ENCODE measurements at places on chromosomes 3 and 15.

DNA sequence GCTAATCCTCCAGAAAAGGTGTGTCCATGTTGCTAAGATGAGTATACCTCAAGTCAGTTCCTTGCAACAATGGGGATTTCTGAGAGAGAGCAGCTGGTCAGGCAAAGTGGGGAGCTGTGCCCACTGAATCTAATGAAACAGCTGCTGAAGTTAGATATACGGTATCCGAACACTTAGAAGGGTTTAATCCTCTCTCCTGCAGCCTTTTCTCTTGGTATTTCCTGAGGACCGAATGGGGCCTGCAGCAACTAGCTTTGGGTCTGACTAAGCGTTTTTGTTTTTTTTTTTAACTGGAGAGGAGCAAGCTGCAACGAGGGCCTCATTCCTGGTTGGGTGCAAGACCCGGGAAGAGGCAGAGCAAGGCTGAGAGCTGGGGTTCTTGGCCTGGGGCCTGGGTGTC lies 37.6 kb upstream of the BNC1 start:
- no peak for DNase-seq

DNA sequence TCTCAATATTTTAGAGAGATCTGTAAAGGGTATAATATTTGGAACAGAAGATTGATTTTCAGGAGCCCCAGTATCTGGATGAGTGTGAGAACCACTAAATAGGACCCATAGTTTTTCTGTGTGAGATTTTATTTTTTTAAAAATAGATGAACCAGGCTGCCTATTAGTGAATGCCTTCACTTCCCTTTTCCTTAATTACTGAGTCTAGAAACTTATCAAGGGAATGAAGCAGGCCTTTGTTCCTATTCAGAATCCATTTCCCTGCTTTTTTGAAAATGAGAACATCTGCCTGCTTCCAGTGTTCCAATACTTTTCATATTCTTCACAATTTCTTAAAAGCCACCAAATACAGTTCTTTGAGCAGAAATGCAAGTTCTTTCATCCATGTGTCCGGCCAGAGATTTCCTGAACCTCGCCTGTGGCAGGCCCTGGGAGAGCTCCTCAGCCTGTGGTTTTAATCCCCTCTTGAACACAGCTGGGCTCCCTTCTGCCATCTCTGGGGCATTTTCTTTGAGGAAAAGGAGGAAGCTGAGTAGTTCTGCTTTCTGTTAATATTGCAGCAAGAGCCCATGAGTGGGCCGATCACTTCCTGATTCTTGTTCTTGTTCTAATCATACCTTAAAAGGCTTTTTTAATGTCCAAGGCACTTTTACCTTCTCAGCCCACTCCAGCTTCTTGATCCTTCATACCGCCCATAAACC lies 4.7 kb downstream of the EHD4 start:
- DNase-seq, result no peak

- DNase-seq, result no peak
Observed at GRCh38 chr3:153927107-153927506, 194.1 kb upstream of the ARHGEF26 start.

DNA sequence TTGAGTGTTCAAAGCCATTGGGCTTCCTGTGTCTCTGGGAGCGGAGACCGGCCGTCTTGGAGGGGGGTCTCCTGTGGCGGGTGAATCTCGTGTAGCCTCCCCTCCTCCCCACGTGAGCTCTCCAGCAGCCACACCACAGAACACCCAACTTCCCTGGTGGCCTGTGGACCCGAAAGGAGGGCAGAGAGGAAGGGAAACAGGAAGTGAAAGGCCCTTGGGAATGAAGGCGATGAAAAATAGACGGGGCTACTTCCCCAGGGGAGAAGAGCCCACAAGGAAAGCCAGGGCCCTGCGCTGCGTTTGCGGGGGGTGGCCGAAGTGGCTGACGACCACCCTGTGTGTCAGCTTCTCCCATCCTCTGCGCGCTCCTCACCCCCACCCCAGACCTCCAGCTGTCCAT lies 5.4 kb downstream of the ANKRD63 start:
- DNase-seq, result no peak

DNA sequence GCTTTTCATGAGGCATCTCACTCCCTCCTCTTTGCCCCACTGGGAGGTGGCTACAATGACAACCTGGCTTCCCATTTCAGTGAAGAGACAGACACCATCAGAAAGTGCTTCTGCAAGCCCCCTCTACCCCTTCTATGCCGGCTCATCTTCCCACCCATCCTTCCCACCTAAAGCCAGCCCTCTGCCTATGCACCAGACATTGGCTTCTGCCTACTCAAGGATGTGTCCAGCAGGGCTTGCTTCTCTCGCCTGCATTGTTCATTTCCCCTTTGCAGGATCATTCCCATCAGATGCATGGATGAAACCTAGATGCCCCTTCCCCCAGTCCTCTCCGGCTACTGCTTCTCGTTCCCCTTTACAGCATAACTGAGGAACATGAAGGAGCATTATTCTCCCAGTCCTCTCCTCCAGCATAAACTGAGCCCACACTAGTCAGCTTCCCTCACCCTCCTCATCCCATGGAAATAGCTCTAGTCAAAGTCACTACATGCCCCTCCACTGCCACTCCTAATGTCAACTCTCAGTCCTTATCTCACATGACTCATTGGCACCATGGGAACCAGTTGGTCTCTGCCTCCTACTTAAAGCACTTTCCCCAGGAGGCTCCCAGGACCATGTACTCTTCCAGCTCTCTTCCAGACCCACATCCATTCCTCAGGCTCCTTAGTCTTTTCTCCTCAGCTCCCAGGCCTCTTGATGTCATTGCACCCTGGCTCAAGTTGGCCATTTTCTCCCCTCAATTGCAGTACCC lies 47.9 kb downstream of the TM2D3 start:
- DNase-seq, result no peak

DNA sequence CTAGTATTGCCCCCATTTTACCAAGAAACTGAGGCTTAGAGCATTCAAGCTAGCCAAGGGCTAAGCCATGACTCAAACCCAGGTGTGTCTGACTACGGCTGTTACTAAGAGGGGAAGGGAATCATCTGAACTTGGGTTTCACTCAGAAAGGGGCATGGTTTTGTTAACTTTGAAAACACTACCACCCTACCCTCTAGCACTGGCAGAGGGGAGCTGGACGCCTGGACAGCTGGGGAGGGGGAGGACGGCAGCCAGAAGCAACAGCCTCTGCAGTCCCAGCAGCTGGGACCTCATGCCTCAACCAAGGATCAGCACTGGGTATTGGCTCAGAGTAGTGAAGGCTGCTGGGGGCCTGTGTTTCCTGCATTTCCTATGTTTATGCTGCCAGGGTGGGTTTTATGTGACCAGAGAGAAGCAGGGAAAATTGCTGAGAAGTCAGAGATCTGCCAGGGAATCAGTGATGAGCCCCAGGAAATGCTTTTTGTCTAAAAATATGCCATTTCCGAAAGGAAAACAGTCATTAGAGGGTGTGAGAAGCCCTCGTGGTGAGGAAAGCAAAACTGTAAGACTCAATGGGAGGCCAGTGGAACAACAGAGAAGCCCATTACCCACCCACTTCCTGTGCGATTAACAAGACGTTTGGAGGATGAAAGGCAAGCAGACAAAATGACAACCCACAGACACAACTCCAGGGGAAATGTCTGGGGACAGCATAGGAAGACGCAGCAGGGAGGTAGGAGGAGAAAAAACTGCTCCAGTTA lies 41.2 kb downstream of the LIPC start:
- no peak for DNase-seq

GRCh38 chr3:179324270-179324754 lies 1.5 kb downstream of the ZNF639 start:
- no peak for DNase-seq

GRCh38 chr15:29533647-29534046 lies 264.0 kb upstream of the NSMCE3 start:
- DNase-seq, result no peak

- no peak for DNase-seq
Observed at GRCh38 chr15:77854980-77855379, 222.3 kb upstream of the LINGO1 start.

- DNase-seq, result no peak
Observed at GRCh38 chr15:55402707-55403106, 5.5 kb downstream of the CCPG1 start.

DNA sequence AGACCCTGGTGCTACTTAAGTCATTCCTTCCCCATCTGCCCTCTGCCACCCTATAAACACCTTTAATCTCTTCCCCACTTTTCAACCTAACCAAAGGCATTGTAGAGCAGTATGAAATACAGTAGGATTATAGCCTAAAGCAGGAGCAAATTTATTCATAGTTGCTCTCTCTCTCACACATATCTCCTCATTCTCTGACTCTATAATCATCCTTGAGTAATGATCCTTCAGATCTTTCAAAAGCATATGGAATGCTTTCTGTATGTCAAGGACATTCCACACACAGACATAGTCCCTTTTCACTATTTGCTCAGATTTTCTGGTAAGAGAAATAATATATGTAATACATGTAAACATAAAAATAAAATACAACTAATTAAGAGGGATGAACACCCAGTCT lies 54.1 kb downstream of the TRPC1 start:
- DNase-seq, result no peak

GRCh38 chr15:71792521-71792920 lies 17.8 kb upstream of the NR2E3 start:
- no peak for DNase-seq

DNA sequence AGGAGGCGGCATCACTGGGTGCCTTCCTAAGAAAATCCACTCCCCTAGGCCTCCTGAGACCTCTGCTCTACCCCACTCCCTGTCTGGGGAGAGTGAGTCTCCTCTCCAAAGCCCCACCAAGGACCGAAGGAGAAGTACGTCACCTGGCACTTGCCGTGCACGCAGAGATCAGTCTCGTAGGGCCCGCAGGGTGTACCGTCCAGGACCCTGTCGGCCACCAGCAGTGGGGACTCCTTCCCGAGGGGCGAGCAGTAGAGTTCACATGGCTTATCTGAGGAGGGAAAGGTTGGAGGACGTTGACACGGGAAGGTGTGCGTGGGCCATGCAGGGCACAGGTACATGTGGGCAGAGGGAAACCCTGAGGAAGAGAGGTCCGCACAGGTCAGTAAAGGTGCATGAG lies 232.9 kb downstream of the ADAMTS17 start:
- no peak for DNase-seq

DNA sequence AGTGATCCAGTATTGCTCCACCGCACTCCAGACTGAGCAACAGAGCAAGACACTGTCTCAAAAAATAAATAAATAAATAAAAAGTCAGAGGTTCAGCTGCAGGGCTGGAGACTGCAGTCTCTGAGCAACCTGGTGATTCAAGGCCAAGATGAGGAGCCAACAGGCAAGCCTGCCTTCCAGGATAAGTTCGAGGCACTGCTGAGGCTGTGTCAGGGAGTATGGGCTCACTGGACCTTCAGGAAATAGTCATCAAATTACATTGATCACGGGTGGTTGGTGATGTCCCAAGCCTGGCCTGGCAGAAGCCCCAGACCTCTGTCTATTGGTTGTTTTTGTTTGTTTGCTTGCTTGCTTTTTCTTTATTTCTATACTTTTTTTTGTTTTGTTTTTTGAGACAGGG lies 41.5 kb downstream of the IDH2 start:
- no peak for DNase-seq

DNA sequence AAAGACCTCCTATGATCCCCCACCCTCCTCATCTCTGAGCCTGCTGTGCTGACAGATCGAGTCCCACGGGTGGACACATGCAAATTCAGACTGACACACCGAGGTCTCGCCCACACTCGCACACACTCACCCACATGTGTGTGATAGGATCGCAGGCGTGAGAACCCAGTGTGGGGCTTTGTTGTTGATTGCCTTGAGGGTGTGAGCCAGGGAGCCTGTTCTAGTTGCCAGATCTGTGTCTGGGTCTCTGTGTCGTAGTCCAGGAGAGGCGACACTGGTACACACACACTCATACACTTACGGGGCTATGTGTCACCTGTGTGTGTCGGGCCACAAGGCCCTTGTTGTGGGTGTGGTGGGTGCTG lies 2.0 kb downstream of the EPHB3 start:
- no peak for DNase-seq

DNA sequence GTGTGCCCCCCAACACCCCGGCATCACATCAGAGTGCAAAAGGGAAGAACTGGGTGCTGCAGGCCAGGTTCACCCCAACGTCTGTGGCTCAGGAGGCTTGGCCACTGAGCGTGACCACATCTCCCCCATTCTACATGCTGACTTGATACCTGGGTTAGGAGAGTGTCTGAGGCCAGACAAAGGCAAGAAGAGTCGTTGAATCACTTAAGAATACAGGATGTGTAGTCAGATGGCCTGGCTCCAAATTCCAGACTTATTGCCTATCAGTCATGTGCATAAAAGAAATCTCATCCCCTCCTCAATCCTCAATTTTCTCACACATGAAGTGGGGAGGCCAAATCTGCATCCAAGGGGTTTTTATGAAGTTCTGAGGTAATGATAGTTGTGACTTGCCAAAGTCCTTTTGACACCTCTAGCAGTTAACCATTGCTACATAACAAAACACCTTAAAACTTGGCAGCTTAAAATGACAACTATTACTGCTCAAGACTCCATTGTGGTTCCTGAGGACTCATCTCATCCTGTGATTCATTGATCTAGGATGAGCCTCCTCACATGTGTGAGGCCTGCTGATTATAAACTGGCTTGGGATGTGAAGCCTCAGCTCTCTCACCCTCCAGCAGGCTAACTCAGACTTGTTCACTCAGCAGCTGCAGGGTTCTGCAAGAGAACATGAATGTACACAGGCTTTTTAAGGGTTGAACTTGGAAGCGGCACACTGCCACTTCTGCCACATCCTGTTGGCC lies 138.8 kb upstream of the TLE3 start:
- DNase-seq, result no peak

DNA sequence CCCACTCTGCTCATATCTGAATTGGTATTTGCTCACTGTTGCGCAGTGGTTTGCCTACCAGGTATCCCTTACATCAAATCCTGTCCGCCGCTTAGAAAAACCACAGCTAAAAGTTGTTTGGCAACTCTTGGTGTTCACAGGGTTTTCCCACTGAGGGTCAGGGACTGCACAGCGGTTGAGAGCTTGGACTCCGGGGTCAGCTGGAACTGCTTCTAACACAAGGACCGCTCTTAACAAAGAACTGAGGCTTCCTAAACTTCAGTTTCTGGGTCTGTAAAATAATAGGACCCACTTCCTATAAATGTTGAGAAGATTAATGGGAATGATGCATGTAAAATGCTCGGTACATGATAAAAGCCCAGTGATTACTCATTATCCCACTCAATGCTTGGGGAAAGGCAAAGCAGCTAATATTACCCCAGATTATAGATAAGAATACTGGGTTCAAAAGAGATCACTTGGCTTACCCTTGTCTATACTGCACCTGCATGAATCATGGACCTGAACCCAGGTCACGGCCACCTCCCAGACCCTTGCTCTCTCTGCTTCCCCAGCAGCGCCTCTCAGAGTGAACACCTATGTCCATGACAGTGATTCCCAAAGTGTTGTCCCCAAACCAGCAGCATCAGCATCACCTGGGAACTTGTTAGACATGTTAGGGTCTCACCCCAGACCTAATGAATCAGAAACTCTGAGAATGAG lies 36.1 kb downstream of the LIPC start:
- DNase-seq, result no peak

DNA sequence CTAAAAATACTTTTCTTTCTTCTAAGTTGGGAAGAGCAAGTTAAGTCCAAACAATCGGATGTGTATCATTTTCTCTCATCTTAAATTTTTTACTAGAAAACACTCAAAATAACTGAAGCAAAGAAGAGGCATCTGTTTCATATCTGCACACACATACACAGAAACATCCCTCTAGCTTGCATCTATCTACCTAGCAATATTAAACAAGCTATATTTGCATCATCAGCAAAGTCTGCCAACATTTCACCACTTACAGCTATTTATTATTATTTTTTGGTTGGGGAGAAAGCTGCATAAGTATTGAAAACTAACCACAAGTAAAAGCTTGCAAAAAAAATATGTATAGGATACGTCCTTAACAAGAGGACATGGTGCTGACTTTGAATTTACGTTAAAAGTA lies 1.9 kb downstream of the GOLIM4 start:
- no peak for DNase-seq
